ENCODE measurements at places on chromosomes 12 and 14.

DNA sequence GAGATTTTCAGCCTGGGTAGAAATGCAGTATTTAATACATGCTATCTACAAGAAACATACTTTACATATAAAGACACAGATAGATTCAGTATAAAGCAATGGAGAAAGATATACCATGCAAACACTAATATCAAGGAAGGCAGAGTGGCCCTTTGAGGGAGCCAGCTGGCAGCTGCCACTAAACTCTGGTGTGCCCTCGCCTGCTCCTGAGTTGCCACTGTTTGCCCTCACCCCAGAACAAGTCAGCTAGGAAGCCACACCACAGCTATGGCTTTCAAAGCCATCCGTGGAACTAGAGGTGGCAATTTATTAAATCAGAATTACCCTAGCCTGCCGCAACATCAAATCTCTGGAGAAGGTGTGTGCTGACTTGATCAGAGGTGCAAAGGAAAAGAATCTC lies 18.3 kb downstream of the PXN start:
- DNase-seq: no peak

DNA sequence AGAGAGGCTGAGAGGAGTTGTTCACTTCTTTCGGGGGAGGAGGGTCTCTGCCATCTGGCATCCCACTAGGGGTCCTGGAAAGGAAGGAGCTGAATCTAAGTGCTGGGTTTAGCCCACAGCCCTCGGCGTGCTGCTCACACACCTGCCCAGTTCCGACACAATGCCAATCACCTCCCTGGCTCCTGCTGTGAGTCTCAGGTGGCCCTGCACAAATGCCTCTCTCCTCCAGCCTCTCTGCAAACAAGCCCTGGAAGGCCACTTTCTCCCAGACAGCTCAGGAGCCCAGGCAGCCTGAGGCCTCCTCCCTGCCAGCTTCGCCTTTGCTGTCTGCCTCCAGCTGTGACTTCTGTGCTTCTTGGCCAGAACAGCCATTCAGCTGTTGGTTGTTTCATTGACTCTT lies 51.2 kb downstream of the SMIM41 start:
- DNase-seq: no peak

DNA sequence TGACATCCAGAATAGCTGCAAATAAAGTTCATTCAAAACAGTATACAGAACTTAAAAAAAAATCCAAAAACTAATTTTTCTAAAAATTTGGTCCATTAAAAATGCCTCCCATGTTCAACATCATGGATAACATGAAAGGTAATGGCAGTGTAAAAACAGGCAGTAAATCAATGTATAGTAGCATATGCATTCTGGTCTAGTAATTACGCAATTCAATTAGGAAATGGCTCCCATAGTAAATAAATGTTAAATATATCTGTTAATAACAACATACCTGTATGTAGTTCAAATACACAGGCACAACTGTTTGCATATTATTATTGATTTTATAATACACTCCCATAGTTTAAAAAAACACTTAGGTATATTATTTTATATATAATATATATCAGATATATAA lies 42.5 kb downstream of the SGPP1 start:
- DNase-seq: no peak

DNA sequence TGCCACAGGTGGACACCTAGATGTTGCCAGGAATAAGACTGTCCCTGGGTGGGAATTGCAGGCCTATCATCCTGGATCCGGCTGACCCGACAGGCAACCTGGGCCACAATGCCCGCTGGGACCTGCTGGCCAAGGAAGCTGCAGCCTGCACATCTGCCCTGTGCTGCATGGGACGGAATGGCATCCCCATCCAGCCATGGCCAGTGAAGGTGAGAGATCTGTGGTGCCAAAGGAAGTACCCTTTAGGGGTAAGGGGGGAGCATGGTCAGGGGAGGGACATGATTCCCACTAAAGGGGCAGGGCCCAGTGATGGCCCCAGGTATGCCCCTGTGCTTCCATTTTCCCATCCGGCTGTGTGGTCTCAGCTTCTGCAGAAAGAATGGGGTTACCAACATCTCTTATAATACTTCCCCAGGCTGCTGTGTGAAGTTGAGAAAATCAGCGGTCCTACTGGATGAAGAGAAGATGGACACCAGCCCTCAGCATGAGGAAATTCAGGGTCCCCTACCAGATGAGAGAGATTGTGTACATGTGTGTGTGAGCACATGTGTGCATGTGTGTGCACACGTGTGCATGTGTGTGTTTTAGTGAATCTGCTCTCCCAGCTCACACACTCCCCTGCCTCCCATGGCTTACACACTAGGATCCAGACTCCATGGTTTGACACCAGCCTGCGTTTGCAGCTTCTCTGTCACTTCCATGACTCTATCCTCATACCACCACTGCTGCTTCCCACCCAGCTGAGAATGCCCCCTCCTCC lies 8.6 kb upstream of the OAS2 start:
- no peak for DNase-seq

DNA sequence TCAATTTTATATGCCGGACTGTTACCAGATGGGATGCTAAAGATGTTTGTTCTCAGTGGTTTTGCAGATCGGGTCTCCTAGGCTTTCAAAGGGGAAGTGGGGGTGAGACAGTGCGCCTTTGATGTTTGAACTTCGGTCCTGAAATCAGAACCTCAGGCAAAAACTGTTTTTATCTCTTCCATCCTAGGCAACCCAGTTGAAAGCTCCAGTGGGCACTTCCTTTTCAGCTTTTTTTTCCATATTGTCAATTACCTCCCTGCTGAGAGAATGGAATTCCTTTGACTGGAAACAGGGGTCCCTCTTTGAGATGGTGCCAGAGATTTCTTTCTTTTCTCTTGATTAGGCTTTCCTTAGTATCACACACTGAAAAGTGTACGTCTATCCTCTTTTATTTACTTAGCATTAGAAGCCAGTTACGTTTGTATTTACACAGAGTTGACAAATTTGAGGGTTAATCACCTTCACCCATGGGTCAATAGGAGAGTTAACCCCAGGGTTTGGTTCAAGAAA lies 40.0 kb downstream of the NUAK1 start:
- no peak for DNase-seq

GRCh38 chr14:68636597-68636996 lies 156.3 kb downstream of the ZFP36L1 start:
- no peak for DNase-seq

DNA sequence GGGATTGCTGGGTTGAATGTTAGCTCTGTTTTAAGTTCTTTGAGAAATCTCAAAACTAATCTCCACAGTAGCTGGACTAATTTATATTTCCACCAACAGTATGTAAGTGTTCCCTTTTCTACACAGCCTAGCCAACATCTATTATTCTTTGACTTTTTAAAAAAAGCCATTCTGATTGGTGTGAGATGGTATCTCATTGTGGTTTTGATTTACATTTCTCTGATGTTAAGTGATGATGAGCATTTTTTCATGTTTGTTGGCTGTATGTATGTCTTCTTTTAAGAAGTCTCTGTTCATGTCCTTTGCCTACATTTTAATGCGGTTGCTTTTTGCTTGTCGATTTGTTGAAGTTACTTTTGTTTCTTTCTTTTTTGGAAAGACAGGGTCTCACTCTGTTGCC lies 301.1 kb upstream of the OR4E1 start:
- no peak for DNase-seq

DNA sequence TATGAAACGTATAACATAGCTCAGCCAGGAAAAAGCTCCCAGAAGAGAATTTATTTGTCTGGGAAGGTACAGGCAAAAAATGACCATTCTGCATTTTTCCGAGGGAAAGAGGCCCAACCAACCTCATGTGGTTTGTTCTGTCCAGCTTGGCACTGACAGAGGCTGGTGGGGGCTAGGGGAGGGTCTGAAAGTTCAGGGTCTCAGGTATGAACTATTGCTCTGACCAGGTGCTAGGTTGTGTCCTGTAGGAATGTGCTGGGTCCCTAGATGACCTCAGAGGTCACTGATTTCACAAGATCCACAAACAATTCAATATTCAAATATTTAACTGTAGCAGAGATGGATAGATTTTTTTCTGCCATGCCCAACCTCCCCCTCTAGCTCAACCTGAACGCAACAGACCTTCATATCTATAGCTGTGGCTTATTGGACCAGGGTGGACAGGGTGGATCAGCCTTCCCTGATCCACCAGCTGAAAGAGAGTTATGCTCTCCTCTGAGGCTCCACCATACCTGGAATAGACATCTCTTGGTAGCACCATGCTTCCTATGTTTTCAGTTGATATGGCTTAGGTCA lies 32.9 kb upstream of the IFT81 start:
- no peak for DNase-seq

DNA sequence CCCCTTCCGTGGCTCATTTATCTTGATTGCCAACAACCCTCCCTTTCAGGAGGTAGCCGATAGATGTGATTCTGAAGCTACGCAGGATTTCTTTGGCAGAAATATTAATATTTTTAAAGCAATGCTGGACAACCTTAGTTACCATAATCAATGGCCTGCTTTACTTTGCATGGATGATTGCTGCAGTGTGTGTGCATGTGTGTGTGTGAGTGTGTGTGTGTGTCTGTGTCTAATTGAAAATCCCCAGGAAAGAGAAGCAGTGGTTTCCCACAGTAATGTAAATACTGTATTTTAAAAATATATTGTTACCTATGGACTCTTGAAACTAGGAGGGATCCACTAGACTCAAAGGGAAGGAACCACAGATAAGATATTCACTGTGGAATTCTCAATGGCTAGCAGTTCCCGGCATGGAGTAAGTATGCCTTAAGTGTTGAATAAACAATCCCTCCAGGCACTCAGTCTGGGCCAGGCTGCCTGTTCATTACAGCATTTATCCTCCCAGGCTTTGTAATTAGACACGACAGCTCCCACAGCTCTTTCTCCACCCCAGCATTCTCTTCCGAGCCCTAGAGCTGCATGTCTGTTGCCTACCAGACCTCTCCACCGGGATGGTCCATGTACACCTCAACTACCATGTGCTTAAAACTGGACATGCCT lies 22.5 kb upstream of the C14orf132 start:
- no peak for DNase-seq

DNA sequence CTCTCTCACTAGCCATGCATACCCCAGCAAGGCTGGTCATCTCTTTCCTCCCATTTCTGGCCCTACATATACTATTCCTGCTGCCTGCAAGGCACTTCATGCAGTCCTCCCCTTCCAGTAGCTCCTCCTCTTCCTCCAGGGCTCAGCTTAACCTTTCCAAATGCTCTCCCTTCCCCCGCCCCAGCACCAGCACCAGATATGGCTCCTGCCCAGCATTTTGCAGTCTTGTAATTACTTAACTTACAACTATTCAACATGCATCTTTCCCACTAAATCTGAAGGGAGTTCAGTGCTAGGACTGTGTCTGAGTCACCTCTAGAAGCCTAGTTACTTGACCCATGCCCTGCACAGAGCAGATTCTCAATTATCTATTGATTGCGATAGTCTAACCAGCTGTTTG lies 1.8 kb upstream of the FBXO21 start:
- DNase-seq: peak; percentile 57

DNA sequence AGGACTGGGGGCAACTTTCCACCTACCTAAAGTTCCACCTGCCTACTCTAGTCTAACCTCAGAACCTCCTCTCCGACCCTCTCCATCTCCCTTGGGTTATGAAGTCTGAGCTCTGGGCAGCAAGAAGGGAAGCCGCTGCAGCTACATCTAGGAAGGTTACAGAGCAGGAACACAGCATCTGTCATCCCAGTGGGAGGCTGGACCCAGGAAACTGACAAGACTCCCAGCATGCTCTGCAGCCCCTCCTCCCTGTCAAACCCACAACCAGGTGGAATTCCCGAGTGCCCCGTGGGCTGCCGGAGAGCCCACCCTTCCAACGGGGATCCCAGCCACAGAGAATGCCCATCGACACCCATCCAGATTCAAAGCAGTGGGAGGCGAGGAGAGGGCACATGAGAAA lies 2.1 kb downstream of the TESC start:
- DNase-seq: no peak

GRCh38 chr14:32354716-32355115 lies 25.6 kb downstream of the AKAP6 start:
- no peak for DNase-seq

GRCh38 chr12:16622338-16622737 lies 16.4 kb upstream of the LMO3 start:
- no peak for DNase-seq

DNA sequence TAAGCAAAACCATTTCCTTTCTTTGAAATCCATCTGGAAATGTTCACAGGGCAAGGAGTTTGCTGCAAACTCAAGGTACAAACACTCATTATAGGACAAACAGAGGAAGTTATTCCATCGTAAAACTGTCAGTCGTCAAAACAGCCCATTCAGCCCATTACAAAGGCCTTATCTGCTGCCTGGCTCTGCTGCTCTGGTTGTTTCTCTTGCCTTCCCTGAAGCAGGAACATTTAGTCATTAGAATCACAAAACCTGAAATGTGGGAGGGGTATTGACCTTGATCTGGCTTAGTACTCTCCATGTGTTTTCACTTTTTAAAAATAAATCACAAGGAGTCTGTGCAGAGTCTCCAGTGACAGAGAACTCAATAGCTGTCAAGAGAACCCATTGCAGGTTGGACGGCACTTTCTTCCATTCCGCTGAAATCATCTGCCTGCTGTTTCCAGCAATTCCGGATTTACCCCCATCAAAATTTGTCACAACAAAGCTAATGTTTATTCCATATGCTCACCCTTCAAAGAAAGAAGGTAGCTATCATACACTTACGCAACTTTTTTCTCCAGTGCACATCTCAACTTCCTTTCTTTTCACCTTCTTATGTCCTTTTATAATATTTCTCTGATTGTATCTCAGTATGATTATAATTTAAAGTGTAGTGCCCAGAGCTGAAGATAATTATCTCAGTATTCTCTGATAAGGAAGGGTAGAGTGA lies 24.6 kb upstream of the ITPR2 start:
- DNase-seq: no peak

GRCh38 chr12:110907583-110907982 lies 12.8 kb downstream of the MYL2 start:
- DNase-seq: no peak

- DNase-seq: peak; percentile 82
These were observed 19.3 kb downstream of the TAS2R50 start for GRCh38 chr12:10967409-10967808.

DNA sequence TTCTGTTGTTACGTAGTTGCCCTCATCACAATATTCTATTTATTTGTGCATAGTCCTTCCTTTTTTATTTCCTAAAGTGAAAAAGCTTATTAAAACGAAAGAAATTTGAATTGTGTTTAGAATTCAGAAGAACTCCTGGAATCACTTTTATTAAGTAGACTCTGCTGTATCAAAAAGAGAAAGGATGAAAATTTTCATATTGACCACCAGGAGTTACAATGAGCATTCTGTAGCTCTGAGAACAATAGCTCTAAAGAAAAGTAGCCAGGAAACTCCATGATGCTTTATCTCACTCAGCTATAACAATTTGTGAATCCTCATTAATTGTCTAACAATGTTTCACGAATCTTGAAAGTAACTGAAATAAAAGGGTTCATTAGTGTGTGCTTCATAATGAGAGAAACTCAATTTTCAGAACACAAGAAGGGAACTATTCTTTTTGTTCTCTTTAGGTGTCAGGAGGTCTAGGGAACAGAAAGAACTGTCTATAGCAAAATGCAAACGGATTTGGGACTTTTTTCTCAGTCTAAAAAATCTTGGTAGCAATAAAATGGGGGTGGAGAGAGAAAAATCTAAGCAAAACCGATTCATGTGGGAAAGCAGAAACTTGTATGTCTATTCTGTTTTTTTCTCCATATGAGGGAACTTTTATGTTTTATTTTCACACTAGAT lies 19.3 kb downstream of the ASCL1 start:
- DNase-seq: no peak
